ENCODE measurements at places on chromosomes 7 and 10. TPM values are rescaled to one million over a fixed set of nuclear protein-coding genes. Genes with fewer than 3 reads are reported as not detected.

Gene DKK1
- total RNA-seq: 1.8 TPM

Gene NSUN5
- total RNA-seq: 32.4 TPM

Gene BMS1
- total RNA-seq: 13.0 TPM

Gene MNX1
- total RNA-seq: not detected

Gene MYOZ1
- 1.6 TPM for total RNA-seq

Gene OR2A14
- total RNA-seq: not detected

Gene NEUROG3
- not detected for total RNA-seq

Gene TAS2R39
- not detected for total RNA-seq

Gene ANKRD61
- not detected for total RNA-seq

Gene CCDC172
- not detected for total RNA-seq

Gene PAPSS2
- total RNA-seq: 230 TPM

Gene NDUFB2
- 213 TPM for total RNA-seq

Gene GOLGA7B
- total RNA-seq: 1.2 TPM

Gene LRRN3
- 10.7 TPM for total RNA-seq

Gene CALCR
- total RNA-seq: 0.08 TPM

Gene COL28A1
- 0.66 TPM for total RNA-seq

Gene KLF14
- total RNA-seq: 1.8 TPM

Gene NPY4R2
- total RNA-seq: 0.30 TPM

Gene C10orf53
- not detected for total RNA-seq

Gene H2AZ2
- 147 TPM for total RNA-seq

Gene NANOS1
- 14.7 TPM for total RNA-seq

Gene ZNF746
- 28.6 TPM for total RNA-seq

Gene CCZ1
- 85.7 TPM for total RNA-seq

Gene PRLHR
- 23.3 TPM for total RNA-seq

Gene NPY4R
- total RNA-seq: not detected

Gene AKR1C8
- not detected for total RNA-seq

Gene SYT15
- total RNA-seq: 2.2 TPM

Gene MAD1L1
- total RNA-seq: 28.4 TPM

Gene TWIST1
- total RNA-seq: 6.1 TPM

Gene LDB3
- total RNA-seq: 0.18 TPM

Gene PRSS2
- 43.4 TPM for total RNA-seq

Gene SPDYE18
- total RNA-seq: 1.2 TPM

Gene RRP12
- 13.3 TPM for total RNA-seq

Gene RAMP3
- total RNA-seq: 134 TPM

Gene ACSL5
- 6.2 TPM for total RNA-seq

Gene BCAP29
- 41.4 TPM for total RNA-seq

Gene C10orf62
- total RNA-seq: 0.50 TPM

Gene AMZ1
- total RNA-seq: not detected

Gene CELF2
- 7.6 TPM for total RNA-seq

Gene KAZALD1
- total RNA-seq: 2.1 TPM

Gene PCLO
- 10.2 TPM for total RNA-seq

Gene ZNF488
- total RNA-seq: 0.11 TPM

Gene TMEM273
- total RNA-seq: 5.1 TPM

Gene LRRD1
- 0.16 TPM for total RNA-seq

Gene USP6NL
- total RNA-seq: 35.1 TPM

Gene CYP51A1
- total RNA-seq: 111 TPM

Gene TAS2R5
- total RNA-seq: 0.61 TPM

Gene GPR15LG
- total RNA-seq: not detected

Gene CFAP70
- 1.6 TPM for total RNA-seq

Gene NPSR1
- total RNA-seq: not detected

Gene EIF5AL1
- total RNA-seq: not detected

Gene ZNF365
- total RNA-seq: 0.11 TPM

Gene GPR37
- not detected for total RNA-seq
